ENCODE measurements at places on chromosomes 5 and 9.

GRCh38 chr9:6692433-6692832 is 46.9 kb upstream of the GLDC start:
- no peak overlapping the region for H3K27ac ChIP-seq
- no peak overlapping the region for H3K4me3 ChIP-seq
- H3K36me3 ChIP-seq: no peaks in the 10 kb centered on the region
- no peak for DNase-seq

- H3K4me1 ChIP-seq: no peaks in the 10 kb centered on the region
- no peak for DNase-seq
- H3K36me3 ChIP-seq: no peaks in the 10 kb centered on the region
- no peaks in the 10 kb centered on the region for H3K27me3 ChIP-seq
- H3K27ac ChIP-seq: no peak overlapping the region
Observed at GRCh38 chr9:2502760-2503159, 118.8 kb upstream of the VLDLR start.

DNA sequence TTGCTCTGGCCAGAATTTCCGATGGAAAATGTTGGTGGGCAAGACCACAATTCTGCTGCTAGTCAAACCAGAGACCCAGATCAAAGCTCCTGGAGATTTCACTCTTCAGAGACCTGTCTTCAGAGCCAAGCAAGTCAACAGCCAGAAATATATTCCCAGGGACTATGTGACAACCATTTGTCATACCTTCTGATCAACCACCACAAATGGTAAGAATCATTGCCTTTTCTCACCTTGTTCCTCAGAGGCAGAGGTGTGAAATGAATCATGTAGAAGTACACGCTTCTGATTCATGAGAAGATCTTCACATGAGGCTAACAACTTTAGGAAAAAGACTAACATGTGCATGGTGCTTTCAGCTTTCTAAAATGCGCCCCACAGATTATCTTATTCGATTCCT is 53.5 kb downstream of the SUSD1 start:
- no peak for DNase-seq
- peak overlapping the region; percentile 9 for H3K4me3 ChIP-seq
- H3K27me3 ChIP-seq: no peaks in the 10 kb centered on the region
- H3K4me1 ChIP-seq: peaks cover 26% of the 10 kb centered on the region

DNA sequence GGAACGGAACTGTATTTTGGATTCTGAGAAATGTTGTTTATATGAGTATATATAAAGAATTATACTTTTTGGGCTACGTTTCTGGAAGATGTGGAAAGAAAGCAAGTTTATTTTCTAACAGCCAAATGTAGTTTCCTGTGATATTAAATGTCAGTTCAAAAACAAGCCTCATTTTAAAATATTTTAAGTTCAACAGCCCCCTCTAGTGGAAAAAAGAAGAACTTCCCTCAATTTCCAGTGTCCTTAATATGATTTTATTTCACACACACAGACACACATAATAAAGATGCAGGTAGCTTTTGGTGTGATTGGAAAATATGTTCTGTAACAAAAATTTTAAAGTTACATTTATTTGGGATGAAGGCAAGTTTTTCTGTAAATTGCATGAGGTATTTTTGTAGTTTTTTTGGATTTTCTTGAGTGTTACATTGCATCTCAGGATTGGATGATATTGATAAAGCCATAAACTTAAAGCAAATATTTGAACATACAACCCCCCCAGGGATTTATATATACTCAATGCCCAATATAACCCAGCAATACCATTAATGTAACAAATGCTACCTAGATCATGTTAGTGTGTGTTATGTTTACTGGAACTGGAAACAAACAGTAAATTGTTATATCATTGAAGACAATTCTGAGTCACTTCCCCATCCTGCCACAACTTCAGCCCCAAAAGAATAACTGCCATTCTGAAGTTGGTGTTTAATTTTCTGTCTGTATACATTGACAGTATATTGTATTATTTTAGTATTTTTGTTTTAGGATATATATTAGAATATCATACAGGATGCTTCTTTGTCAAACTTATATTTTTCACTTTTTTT is 54.0 kb downstream of the CCDC171 start:
- H3K4me1 ChIP-seq: no peaks in the 10 kb centered on the region
- H3K27ac ChIP-seq: no peak overlapping the region
- no peaks in the 10 kb centered on the region for H3K36me3 ChIP-seq
- H3K27me3 ChIP-seq: no peaks in the 10 kb centered on the region
- DNase-seq: no peak

- H3K27me3 ChIP-seq: no peaks in the 10 kb centered on the region
- no peak overlapping the region for H3K4me3 ChIP-seq
- H3K36me3 ChIP-seq: no peaks in the 10 kb centered on the region
- no peak overlapping the region for H3K27ac ChIP-seq
- no peaks in the 10 kb centered on the region for H3K4me1 ChIP-seq
Observed at GRCh38 chr5:149421834-149422233, 42.7 kb upstream of the IL17B start.

DNA sequence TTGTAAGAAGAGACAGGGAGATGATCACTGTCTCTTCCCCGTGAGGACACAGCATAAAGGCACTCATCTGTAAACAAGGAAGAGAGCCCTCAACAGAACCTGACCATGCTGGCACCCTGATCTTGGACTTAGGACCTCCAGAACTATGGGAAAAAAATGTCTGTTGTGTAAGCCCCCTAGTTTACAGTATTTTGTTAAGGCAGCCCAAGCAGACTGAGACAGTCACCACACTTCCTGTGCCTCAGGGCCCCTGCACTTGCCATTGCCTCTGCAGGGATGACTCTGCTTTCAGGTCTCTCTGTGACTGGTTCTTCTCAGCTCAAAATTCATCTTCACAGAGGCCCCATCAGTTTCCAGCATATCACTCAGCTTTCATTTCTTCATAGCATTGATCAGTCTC is 372.1 kb downstream of the TLE1 start:
- no peak for DNase-seq
- no peaks in the 10 kb centered on the region for H3K27me3 ChIP-seq
- no peaks in the 10 kb centered on the region for H3K36me3 ChIP-seq
- no peaks in the 10 kb centered on the region for H3K4me1 ChIP-seq
- H3K27ac ChIP-seq: no peak overlapping the region

DNA sequence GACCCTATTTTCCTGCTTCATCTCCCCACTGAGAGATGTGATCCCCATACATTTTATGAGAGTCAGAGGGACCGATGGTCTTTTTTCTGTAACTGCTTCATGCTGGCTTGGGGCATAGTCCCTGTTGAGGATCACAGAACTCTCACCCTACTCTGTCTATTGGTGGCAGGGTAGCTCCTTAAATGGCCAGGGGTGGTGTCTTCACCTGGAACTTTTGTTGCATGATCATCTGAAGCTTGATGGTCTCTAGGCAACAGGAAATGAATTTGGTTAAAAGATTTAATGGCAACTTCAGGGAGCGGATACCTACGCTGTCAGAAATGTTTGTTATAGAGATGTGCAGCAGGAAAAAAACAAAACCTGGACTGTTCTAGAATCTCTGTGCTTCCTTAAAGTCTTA is 87.0 kb upstream of the GLIS3 start:
- H3K4me3 ChIP-seq: no peak overlapping the region
- peaks cover 9% of the 10 kb centered on the region for H3K27me3 ChIP-seq
- DNase-seq: no peak
- H3K4me1 ChIP-seq: no peaks in the 10 kb centered on the region

- H3K4me3 ChIP-seq: no peak overlapping the region
- no peak overlapping the region for H3K27ac ChIP-seq
- DNase-seq: no peak
- H3K36me3 ChIP-seq: no peaks in the 10 kb centered on the region
Observed at GRCh38 chr5:53834500-53834899, 274.1 kb downstream of the NDUFS4 start.

DNA sequence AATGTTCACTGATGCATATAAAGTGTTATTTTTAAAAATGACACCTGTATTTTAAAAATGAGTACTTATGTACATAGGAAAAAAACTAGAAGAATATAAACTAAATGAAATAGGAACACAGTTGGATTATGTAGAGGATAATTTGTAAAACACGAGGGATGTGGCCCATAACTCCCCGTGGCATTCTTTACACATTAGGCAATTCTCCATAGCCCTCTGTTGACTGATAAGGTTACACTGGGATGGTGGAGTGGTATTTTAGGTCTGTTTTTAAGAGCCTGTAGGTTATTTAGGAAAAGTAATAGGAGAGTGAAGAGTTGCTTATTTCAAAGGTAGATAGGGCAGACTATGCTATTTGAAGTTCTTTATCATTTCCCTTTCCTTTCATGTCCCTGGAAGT is 1.8 kb downstream of the CAVIN4 start:
- DNase-seq: no peak
- H3K4me3 ChIP-seq: no peak overlapping the region
- no peaks in the 10 kb centered on the region for H3K36me3 ChIP-seq
- H3K27ac ChIP-seq: no peak overlapping the region
